Stimulated activated CD4-positive, alpha-beta T cell treated with anti-CD3 and anti-CD28 coated beads, Interleukin-12 subunit alpha, Interleukin-12 subunit beta, amount 100 ng/mL, for 4 hours (primary cell): ENCODE measurements at places on chromosomes 13 and 19.

DNA sequence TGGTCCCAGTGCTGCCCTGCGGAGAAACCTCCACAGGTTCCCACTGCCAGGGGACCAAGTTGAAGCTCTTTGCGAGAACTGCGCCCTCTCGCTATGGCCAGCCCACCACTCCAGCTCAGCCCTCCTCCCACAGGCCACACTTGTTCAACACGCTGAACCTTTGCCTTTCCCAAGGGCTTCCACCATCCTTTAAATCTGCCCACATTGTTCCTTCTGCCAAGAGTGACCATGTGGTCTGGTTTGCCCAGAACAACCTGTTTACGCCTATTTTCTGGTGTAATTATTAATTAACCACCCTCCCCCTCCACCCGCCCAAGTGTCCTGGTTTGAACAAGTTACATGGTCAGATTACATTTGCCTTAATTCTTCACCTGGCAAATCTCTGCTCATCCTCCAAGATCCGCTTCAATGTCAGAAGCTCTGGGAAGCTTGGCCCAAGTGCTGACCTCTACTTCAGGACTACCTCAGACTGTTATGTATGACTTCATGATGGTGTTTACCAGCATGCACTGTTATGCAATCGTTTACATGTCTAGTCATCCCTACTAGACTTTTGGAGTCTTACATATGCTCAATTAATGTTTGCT, 12.0 kb upstream of the USP12 start:
- DNase-seq, result no peak

DNA sequence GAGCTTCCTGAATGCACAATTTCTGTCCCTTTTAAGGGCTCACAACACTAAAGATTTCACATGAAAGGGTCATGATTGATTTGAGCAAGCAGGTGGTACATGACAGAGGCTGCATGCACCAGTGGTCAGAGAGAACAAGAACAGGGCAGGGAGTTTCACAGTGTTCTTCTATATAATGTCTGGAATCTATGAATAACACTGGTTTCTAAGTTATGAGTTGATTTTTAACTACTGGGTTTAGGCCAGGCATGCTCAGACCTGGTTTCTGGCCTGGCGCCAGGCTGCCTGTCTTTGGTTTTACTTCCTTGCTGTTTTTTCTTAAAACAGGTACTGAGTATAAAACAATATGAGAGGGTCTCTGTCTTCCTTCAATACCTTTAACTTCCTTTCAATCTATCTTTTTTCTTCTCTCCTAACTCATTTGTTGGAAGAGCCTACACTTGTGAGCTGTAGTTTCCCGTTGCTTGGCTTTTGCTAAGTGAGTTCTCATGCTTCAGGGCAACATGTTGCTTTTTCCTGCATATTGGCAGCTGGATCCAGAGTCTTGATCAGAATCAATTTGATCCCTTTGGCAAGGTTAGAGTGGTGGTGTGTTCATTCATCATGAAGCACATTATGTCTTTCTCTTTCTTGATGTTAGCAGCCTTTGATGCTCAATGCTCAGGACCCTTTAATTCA, 38.5 kb upstream of the FGF14 start:
- DNase-seq, result no peak

DNA sequence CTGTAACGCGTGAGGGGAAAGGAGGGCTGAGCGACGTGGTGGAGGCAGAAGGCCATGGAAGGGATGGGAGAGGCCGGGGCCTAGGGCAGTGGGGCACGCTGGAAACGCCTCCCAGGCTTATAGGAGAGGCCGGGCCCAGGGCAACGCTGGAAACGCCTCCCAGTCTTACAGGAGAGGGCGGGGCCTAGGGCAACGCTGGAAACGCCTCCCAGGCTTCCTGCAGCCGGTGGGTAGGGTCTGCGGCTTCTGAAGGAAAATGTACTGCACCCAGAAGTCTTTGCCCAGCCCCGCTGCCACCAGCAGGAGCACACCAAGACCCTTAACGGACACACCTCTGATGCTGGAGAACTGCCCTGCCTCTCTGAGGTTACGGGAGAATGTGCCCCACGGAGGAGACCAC, 9.1 kb downstream of the CACTIN start:
- DNase-seq, result no peak

DNA sequence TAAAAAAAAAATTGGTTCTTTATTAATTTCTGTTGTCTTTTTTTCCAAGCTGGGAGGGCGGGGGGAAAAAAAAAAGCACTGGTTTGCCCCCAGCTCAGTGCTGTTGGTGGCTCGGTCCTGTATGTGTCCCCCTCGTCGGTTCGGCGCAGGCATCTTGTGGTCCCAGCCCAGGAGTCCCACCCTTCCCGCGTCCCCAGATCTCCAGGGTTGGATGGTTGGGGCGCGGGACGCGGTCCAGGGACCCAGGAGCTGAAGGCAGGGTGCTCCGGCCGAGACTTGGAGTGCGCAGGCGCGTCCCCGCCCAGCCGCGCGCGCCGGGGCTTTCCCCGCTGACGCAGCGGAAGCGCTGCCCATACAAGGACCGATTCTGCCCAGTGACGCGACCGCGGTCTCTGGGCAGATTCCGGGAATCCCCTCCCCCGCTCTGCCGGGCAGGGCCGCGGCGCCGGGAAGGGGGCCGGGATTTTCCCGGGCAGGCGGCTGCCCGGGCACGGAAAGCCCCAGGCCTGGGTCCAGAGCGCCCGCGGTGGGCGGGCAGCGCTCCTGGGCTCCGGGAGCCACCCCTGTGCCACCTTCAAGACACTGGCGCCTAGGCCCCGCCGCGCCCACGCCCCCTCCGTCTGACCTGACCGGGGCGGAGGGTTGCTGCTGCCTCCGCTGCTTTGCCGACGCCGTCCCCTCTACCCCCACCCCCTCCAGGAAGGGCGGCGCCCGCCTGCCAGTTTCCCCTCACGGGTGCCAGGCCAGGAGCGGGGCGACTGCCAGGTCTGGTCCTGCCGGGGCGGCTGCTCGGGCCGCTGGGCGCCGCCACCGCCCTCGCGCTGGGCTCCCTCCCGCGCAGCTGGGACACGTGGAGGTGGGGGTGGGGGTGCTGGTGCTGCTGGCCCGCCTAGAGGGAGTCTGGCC, 2.3 kb downstream of the JUNB start:
- DNase-seq, result peak; percentile 93

DNA sequence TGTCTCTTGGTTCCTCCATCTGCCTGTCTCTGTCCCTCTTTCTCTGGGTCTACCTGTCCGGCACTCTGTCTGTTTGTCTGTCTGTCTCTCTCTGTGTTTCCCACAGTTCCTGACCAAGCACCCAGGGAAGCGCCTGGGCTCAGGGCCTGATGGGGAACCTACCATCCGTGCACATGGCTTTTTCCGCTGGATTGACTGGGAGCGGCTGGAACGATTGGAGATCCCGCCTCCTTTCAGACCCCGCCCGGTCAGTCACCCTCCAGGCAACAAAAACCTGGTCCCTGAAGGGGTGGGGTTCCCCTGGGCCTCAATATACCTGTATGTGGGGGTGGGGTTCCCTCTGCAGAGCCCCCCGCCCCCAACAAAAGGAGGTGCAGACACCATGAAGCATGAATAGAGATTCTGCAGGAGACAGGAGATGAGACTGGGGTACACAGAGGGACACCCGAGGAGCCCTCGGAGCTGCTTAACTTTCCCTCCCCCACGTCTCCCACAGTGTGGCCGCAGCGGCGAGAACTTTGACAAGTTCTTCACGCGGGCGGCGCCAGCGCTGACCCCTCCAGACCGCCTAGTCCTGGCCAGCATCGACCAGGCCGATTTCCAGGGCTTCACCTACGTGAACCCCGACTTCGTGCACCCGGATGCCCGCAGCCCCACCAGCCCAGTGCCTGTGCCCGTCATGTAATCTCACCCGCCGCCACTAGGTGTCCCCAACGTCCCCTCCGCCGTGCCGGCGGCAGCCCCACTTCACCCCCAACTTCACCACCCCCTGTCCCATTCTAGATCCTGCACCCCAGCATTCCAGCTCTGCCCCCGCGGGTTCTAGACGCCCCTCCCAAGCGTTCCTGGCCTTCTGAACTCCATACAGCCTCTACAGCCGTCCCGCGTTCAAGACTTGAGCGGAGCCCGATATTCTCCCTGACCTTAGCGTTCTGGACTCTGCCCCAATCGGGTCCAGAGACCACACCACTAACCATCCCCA, 2.6 kb upstream of the CACNG7 start:
- peak; percentile 72 for DNase-seq

GRCh38 chr13:64912141-64912540, 2318.0 kb downstream of the PCDH9 start:
- no peak for DNase-seq

- DNase-seq, result no peak
Observed at GRCh38 chr13:107832500-107833100, 382.7 kb downstream of the LIG4 start.

DNA sequence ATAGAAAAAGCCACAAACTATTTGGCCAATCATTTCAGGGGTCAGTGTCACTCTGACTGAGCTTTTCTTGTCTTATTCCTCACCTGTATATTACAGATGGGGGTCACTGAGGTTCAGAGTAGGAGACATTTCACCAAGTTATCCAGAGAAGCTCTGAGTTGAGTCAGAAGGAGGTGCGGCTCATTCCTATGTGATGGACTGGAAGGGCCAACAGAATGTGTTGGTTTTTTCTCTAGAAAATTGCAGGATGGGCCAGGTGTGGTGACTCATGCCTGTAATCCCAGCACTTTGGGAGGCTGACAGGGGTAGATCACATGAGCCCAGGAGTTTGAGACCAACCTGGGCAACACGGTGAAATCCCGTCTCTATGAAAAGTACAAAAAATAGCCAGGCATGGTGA, 24.5 kb upstream of the ZNF83 start:
- no peak for DNase-seq

DNA sequence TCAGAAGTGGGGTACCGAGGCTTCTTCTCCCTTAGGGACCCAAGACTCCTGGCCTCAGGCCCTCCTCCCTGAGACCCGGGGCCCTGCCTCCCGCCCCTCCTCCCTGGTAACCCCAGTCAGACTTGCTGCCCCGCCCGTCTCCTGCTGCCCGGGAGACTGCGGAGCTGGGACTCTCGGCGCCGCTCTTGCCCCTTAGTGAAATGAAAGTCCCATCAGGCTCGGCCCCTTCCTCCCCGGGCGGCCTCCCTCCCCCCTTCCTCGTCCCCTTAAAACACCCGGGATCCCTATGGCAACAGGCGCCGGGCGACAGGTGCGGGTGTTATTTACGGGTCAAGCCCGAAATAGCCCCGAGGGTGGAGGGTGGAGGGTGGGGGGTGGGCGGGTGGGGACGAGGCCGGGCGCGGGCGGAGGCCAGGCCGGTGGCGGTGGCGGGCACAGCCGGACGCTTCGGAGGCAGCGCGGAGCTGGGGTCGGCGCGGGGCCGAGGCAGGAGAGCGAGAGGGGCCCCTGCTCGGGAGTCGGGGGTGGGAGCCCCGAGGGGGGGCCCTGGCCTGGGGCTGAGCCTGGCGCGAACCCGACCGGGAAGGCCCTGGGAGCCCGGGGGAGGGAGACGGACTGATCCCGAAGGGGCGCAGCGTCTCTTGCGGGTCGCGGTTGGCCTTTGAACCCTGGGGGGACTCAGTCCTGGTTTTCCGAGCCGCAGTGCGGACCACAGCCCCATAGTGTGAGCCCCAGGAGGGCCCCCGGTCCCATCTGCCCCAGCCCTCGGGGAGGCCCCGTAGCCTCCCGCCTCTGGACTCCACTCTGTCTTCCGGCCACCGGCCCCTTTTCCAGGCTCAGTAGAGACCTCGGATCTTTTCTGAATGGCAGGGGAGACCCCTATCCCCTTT, at the start of gene CACNG6:
Gene CACNG6 (plus strand): TSS at position 414 of the 890 bp plus-strand sequence. CDS start 1,241 bp downstream, outside the sequence.
- no peak for DNase-seq

DNA sequence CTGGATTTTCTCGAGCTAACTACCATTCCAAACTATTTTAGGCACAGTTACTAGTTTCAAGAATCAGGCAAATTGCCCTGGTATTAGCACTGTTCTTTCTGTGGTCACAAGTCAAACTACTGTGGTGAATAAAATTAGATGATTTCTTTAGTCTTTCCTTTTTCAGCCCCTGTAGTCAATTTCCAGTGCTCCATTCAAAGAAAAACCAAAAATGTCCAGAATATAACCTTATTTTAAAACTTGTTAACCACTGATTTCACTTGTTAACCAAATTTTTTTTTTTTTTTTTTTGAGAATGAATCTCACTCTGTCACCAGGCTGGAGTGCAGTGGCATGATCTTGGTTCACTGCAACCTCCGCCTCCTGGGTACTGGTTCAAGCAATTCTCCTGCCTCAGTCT, 50.6 kb upstream of the USPL1 start:
- DNase-seq, result no peak

GRCh38 chr19:50465986-50466705, 10.2 kb upstream of the EMC10 start:
- no peak for DNase-seq

DNA sequence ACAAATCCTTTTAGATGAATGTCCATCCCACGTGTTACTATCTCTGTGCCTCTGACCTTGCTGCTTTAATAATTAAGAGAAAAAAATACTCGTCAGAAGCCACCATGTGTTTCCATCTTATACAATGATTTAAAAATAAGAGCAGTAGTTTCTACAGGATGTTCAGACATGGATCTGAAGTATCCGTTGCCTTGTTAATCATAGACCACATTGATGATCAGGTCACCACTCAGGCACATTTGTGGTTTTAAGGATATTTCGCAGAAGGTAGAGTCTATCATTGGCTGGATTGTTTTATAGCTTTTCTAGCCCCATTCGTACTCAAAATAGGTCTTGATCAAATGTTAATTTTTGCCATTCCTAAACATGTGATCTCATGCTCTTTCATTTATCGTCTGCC, 710.0 kb upstream of the ARGLU1 start:
- DNase-seq, result no peak

DNA sequence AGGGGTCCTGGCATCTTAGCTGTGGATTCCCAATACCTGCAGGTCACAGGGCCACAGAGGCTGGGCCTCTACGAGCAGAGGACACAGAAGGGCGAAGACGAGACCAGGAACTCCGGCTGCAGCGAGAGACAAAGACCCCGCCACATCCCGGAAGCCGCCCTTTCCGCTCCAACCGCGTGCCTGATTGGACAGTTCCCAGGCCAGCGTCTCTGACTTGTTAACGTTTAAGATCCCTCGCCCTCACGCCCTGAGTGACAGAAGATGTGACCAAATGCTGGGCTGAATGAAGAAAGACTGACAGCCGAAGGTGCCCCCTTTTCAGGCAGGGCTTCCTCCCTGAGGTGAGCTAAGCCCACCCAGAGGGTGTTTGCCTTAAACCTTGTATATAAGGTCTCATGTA, at the start of gene ZNF98:
Gene ZNF98 (minus strand): TSS at position 136 of the 400 bp plus-strand sequence. CDS start 122 bp downstream, at position 14.
- no peak for DNase-seq

DNA sequence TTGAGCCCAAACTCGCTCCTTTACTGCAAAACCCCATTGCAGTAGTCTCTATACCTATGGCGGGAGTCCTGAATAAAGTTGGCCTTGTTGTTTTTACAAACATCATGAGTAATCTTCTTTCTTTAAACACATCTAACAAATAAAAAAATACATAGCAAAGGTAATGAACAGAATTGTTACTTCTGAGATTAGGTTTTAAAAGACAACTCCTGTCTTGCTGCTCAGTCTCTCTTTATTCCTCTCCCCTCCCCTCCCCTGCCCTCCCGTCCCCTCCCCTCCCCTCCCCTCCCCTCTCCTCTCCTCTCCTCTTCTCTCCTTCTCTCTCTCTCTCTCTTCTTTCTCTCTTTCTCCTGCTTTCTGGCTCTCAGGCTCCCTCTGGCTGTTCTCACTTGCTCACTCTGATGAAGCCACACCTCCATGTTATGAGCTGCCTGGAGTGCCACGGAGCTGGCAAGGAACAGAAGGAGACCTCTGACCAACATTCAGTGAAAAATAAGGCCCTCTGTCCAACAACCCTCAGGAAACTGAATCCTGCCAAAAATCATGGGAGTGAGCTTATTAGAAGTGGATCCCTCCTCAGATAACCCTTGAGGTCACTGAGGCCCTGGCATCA, 300.7 kb upstream of the MIR17HG start:
- DNase-seq, result no peak
